ENCODE measurements at places on chromosomes 16 and 17.

GRCh38 chr17:44976206-44976605 is 8.1 kb upstream of the C1QL1 start:
- no peak for DNase-seq

DNA sequence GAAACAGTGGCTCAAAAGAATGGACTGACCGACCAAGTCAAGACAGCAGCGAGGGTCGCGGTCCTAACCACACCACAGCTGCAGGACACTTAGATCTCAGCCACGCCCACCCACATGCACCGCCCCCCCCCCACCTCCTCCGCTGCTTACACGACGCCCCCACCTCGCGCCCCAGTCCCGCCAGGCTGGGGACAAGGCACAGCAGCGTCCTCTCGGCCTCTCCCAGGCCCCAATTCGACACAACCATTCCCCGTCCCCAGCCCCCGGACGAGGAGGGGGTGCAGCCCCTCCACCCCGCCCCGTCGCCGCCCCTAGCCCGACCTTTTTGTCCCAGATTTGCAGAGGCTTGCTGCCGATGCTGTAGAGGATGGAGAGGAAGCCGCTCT is 477 bp downstream of the CFAP20 start:
- DNase-seq, result no peak

DNA sequence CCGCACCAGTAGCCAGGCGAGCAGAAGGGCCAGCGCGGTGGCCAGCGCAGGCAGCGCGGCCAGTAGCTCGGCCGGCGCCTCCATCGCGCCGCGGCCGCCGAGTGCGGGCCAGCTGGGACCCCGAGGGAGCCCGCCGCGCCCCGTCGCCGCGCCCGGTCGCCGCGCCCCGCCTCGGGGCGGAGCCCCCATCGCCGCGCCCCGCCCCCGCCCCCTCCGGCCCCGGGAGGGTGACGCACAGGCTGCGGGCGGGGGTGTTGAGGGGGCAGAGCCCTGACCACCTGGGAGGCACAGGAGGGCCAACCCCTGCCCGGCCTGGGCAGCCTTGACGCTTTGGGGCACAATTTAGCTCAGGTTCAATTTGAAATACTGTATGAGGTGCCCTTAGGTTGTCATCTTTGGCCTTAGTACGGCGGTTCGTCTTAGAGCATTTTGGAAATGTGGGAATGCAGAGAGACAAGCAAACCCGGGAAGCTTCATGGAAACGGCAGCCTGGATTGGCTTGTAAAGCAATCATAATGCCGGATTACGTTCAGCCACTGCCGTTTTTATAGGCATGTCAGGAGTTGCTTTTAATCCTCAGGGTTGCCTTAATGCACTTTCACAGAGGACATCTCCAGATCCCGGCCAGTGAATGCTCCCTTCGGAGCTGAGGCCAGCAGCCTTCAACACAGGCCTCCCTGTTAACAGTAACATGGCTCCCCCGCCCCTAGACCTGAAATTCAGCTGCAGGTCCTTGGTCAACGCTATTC is at the start of gene MXRA7:
MXRA7 (minus strand) TSS at position 103 of the 749 bp plus-strand sequence; CDS start at position 84, 19 bp downstream.
- DNase-seq, result peak; percentile 79

- no peak for DNase-seq
These were observed 10.0 kb downstream of the BTBD17 start for GRCh38 chr17:74351552-74352210.

DNA sequence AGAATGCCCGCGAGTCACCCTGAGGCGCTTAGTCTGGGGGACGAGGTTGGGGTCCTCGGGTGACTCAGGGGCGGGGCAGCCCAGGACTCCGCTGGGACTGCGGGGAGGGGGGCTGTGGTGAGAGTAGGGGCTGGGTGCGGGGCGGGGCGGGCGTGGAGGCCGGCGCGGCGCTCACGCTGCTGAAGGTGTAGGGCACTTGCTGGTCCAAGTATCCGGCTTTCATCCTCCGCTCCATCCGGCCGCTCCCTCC is 832 bp downstream of the ETV4 start:
- no peak for DNase-seq

GRCh38 chr16:273547-274421 is 2.0 kb downstream of the RGS11 start:
- DNase-seq, result no peak

DNA sequence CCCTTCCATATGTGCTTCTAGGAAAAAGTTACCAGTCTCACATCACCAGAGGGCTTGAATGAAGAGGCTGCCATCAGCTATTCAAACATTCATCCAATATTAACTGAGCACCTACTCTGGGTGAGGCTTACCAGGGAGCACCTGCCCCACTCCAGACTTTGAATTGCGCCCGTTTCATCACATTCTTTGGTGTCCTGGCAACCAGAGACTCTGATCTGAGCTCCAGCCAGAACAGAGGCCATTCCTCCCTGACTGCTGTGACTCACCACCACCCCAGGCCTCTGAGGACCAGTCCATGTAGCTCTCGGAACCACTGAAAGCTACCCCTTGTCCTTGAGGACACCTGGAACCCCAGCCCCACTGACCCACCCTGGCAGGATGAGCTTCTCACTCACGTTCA is at the start of gene C16orf96:
C16orf96 (plus strand) TSS at position 229 of the 400 bp plus-strand sequence; CDS start at position 379, 150 bp downstream.
- DNase-seq, result no peak

DNA sequence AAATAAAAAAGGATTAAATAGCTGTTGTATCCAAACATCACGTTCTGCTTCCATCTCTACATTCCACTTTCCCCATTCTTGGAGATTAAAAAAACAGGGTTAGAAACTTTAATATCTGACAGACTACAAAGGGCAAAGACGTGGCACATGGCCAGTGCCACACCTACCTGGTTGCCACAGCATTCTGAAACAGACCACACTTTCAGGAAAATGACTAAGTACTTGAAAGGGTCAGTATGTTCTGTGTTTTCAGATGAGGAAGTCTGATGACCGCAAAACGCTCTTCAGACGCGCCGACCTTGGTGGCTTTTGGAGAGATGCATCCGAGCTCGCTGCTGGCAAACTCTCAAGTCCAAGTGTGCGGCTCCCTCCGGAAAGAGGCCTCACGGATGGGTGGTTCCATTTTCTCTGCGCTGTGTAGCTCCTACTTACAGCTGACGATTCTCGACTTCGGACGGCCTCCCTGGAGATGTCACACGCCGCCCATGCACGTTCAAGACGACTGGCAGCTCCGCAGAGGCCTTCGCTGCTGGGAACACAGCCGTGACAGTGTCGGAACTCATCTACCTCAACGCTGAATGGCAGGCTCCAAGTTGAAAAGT is 15.5 kb downstream of the MAP1LC3B start:
- DNase-seq, result no peak

- no peak for DNase-seq
These were observed 112.1 kb upstream of the CNTNAP4 start for GRCh38 chr16:76164970-76165558.

DNA sequence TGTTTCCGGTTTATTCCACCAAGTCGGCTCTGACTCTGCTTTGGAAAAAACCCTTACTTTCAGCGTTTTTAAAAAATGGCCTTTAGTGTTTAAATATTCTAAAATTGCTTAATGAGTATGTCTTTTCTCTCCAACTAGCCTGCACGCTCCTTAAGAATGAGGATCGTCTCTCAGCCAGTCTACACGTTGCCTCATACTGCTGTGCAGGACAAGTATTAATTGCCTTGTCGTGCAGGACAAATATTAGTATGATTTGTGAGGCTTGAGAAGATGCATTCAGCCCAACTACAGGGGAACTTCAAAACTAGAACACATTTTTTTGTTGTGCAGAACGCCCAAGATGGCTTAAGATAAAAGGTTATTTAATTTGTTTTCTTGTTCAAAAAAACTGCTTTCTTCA is 61.2 kb downstream of the MARCHF10 start:
- DNase-seq, result no peak

DNA sequence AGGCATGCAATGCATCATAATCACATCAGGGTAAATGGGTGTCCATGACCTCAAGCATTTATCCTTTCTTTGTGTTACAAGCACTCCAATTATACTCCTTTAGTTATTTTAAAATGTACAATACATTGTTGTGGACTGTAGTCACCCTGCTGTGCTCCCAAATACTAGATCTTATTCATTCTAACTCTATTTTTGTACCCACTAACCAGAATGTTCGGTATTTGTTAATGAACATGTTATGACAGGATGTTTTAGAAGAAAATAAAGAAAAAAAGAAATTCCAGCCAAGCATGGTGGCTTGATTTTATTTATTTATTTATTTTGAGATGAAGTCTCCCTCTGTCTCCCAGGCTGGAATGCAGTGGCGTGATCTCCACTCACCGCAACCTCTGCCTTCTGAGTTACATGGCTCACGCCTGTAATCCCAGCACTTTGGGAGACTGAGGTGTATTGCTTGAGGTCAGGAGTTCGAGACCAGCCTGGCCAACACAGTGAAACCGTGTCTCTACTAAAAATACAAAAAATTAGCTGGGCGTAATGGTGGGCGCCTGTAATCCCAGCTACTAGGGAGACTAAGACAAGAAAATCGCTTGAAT is 1.8 kb upstream of the NDE1 start:
- DNase-seq, result no peak

DNA sequence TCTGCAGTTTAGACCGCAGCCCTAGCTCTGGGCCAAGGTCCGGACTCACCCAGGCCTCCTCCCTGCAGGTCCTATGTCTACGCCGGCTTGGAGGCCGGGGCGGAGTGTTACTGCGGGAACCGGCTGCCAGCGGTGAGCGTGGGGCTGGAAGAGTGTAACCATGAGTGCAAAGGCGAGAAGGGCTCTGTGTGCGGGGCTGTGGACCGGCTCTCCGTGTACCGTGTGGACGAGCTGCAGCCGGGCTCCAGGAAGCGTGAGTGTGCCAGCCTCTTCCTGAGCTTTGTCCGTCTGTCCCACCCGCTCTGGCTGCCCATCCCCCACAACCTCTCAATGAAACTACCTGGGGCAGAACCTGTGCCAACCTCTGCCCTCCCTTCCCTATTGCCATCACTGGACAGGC is 20.1 kb downstream of the WSCD1 start:
- no peak for DNase-seq

- peak; percentile 77 for DNase-seq
These were observed 7.7 kb downstream of the MMD start for GRCh38 chr17:55413825-55414489.

DNA sequence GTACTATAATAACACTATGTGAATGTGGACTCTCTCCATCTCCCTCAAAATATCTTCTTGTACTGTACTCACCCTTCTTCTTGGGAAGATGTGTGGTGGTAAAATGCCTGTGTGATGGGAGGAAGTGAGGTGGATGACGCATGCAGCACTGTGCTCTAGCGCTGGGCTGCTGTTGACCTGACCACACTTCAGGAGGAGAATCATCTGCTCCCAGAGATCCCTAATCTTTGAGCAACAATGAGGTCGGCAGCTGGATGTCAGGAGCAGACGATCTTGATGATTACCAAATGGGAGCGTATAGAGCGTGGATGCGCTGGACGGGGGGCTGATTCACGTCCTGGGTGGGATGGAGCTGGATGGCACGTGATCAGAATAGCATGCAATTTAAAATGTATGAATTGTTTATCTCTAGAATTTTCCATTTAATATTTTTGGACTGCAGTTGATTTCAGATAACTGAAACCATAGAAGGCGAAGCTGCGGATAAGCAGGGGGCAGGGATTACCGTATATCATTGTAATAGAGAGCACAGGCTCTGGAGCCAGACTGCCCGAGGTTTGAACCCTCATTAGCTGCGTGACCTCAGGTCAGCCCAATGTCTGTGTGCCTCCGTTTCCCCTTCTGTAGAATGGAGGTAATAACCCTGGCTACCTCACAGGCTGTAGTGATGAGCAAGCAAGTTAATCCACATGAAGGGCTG is 23.7 kb upstream of the CYLD start:
- no peak for DNase-seq

Data from immature natural killer cell (primary cell).